ENCODE measurements at places on chromosomes 13 and 19. TPM values are rescaled to one million over a fixed set of nuclear protein-coding genes. Genes with fewer than 3 reads are reported as not detected.

The GARIN5A gene
- total RNA-seq, result 1.8 TPM

The CD70 gene
- total RNA-seq, result 0.54 TPM

The ZNF563 gene
- 2.3 TPM for total RNA-seq

The CYP4F22 gene
- not detected for total RNA-seq

The ZIM2 gene
- not detected for total RNA-seq

The ZNF8 gene
- total RNA-seq, result 10.9 TPM

The ZSWIM9 gene
- 5.7 TPM for total RNA-seq

The PBX4 gene
- 0.46 TPM for total RNA-seq

The BCKDHA gene
- 12.5 TPM for total RNA-seq

The CYP2F1 gene
- total RNA-seq, result not detected

The ZFP14 gene
- 6.0 TPM for total RNA-seq

The ZNF607 gene
- 6.9 TPM for total RNA-seq

The TICAM1 gene
- 6.2 TPM for total RNA-seq

The ZNF560 gene
- not detected for total RNA-seq

The RDH8 gene
- not detected for total RNA-seq

The TTC9B gene
- not detected for total RNA-seq

The ZNF548 gene
- 19.8 TPM for total RNA-seq

The TRMT1 gene
- total RNA-seq, result 43.1 TPM

The NLRP11 gene
- total RNA-seq, result not detected

The PTPRH gene
- not detected for total RNA-seq

The A1BG gene
- total RNA-seq, result 40.0 TPM

The SULT2A1 gene
- total RNA-seq, result not detected

The PLEKHJ1 gene
- total RNA-seq, result 45.7 TPM

The MEX3D gene
- 67.5 TPM for total RNA-seq

The TMC4 gene
- total RNA-seq, result 2.0 TPM

The AMH gene
- total RNA-seq, result 14.3 TPM

The SCN1B gene
- total RNA-seq, result 8.1 TPM

The NKG7 gene
- not detected for total RNA-seq

The LGALS14 gene
- not detected for total RNA-seq

The BST2 gene
- total RNA-seq, result 1.8 TPM

The CALR3 gene
- total RNA-seq, result not detected

The GPR12 gene
- total RNA-seq, result not detected

The ASPDH gene
- not detected for total RNA-seq

The VSTM2B gene
- total RNA-seq, result not detected

The IGFL1 gene
- not detected for total RNA-seq

The TSSK6 gene
- total RNA-seq, result 1.7 TPM

The SEMA6B gene
- total RNA-seq, result 6.2 TPM

The SIGLEC7 gene
- not detected for total RNA-seq

The ZNF317 gene
- 31.4 TPM for total RNA-seq

The LGALS4 gene
- not detected for total RNA-seq

The SOHLH2 gene
- total RNA-seq, result not detected

The FGF9 gene
- total RNA-seq, result not detected

The TUBA3C gene
- total RNA-seq, result not detected

The EHD2 gene
- total RNA-seq, result 440 TPM

The LILRA5 gene
- not detected for total RNA-seq

The FBXO27 gene
- 4.4 TPM for total RNA-seq

The TDRD12 gene
- 0.11 TPM for total RNA-seq

The NBEA gene
- total RNA-seq, result 10.9 TPM

The SRRM5 gene
- 0.35 TPM for total RNA-seq

The MATK gene
- total RNA-seq, result not detected

The KLK15 gene
- not detected for total RNA-seq

The DIAPH3 gene
- 9.2 TPM for total RNA-seq

The PGLYRP2 gene
- total RNA-seq, result not detected

The RASIP1 gene
- 0.57 TPM for total RNA-seq
